ENCODE measurements at places on chromosomes 16 and 17. TPM values are rescaled to one million over a fixed set of nuclear protein-coding genes. Genes with fewer than 3 reads are reported as not detected.

The GPR142 gene
- 0.59 TPM for total RNA-seq

GRCh38 chr17:29611351-29612093, 11.2 kb downstream of the CORO6 start:
- DNase-seq: no peak

The ANKFN1 gene
- total RNA-seq: 22.6 TPM

GRCh38 chr16:12160249-12160648, 183.7 kb downstream of the SNX29 start:
- no peak for DNase-seq

DNA sequence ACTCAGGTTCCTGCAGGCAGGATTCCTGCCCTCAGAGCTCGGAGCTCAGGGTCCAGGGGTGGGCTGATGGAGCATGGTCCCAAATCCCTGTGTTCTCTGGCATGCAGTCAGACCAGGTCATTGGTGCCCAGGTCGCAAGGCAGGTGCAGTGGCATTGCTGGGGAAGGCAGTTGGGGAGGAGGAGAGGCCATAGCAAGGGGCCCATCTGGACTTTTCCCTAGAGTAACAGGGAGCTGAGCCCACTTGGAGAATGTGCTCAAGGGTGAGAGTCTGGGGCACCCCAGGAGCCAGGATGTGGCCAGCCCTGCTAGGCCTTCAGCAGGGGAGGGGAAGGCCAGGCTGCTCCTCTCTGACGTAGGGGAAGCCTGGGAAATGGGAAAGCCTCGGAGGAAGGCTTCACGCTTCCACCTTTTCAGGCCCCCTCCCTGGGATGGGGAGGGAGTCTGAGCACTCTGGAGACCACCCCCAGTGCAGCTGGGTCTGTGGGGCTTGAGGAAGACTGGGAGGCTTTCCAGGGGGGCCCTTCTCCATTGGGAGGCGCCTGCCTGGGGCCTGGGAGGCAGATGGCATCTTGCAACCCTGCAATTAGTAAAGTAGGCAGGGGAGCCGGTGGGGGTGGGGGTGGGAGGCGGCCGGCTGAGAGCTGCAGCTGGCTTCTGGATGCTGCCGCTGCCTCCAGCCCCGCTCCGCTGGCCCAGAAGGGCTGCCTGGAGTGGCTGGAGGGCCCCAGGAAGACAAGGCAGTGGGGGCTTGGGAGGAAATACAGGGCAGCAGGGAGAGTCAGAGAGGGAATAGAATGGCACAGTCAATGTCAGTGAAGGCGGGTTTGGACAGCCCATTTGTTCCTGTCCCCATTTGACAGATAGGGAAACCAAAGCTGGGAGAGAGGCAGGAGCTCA, 21.1 kb upstream of the DOK4 start:
- DNase-seq: peak; percentile 32

GRCh38 chr17:5638596-5638995, 54.3 kb upstream of the NLRP1 start:
- DNase-seq: no peak

GRCh38 chr16:74817851-74818250, 43.2 kb upstream of the FA2H start:
- no peak for DNase-seq

DNA sequence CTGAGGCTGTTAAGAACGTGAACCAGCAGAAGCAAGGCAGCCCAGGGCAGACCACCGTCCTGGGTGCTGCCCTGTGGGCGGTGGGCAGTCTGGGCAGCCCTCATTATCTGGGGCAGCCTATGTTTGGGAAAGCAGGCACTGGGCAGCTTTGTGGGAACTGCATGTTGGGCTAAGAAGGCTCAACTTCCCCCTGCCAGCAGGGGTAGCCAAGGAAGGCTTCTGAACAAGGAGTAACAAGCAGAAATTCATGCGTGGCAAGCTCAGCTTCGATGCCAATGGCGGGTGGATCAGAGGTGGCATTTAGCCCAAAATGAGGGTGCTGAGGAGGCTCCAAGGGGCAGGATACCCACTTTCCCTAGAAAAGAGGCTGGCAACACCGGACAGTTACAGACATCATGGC, 42.7 kb upstream of the METRNL start:
- DNase-seq: no peak

DNA sequence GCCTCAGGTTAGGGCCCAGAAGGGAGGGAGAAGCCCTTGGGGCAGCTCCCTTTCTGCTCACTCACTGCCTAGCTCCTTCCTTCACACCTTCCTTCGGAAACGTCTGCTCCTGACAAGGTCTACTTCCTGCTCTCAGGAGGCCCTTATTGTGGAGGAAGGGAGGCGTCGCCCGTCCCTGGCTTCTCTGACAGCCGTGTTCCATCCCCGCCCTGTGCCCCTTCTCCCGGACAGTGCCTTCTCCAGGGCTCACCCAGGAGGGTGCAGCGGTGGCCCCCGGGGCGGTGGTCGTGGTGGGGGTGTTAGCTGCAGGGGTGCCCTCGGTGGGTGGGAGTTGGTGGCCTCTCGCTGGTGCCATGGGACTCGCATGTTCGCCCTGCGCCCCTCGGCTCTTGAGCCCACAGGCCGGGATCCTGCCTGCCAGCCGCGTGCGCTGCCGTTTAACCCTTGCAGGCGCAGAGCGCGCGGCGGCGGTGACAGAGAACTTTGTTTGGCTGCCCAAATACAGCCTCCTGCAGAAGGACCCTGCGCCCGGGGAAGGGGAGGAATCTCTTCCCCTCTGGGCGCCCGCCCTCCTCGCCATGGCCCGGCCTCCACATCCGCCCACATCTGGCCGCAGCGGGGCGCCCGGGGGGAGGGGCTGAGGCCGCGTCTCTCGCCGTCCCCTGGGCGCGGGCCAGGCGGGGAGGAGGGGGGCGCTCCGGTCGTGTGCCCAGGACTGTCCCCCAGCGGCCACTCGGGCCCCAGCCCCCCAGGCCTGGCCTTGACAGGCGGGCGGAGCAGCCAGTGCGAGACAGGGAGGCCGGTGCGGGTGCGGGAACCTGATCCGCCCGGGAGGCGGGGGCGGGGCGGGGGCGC, 231.9 kb downstream of the SEC14L1 start:
- no peak for DNase-seq

DNA sequence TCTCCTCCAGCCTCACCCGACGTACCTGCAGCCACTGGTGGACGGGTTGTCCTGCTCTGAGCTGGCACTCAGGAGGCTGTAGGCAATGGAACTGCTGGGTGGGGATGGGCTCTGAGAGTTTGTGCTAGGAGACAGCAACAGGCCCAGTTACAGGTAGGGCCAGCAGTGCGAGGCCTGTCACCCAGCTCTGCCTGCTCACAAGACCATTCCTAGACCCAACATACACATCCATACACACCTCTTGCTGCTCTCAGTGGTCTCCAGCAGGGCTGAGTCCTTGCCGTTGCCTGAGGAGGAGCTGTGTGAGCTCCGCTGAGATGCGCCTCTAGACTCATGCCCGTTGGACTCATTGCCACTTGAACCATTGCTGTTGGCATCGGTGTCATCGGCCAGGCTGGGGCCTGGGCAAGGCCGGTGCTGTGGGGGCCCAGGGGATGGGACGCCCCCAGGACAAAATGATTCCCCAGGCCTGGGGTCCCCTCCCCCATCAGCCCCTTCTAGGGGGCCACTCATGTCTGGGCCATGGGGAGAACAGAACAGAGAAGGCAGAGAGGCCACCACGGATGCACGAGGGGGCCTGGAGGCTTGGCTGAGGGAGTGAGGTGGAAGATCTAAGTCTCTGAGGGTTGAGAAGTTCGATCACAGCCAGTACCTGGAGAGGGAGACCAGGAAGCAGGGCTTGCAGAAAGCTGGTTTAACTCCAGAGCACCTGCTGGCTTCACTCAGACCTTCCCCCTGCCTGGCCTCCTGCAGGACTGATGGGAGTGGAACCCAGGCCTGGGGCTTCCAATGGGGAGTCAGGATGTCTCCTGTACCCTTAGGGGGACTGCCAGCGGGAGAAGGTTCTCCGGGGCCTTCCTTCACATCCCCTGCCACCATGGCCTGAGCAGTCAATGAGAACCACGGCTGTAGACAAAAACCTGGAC, 1.7 kb downstream of the PER1 start:
- no peak for DNase-seq

The SPAG9 gene
- 212 TPM for total RNA-seq

The GRB7 gene
- not detected for total RNA-seq

DNA sequence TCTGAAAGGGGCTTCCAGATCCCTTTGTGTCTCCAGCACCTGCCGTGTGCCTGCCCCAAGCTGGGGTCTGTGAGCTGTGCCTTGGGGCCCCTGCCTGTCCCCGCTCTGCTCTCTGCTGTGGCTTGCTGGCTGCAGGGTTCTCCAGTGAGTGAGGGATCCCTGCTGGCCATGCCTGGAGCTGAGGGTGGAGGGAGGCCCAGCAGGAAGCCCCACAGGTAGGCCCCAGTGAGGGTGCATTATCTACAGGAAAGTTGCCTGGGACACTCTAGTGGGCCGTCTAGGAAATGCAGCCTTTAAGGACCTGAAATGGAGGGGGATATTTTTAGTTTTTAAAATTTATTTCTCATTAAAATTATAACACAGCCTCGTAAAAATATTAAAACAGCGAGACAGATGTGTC, 50.9 kb downstream of the JPH3 start:
- no peak for DNase-seq

GRCh38 chr17:47857551-47858455, 6.8 kb upstream of the SP6 start:
- no peak for DNase-seq

DNA sequence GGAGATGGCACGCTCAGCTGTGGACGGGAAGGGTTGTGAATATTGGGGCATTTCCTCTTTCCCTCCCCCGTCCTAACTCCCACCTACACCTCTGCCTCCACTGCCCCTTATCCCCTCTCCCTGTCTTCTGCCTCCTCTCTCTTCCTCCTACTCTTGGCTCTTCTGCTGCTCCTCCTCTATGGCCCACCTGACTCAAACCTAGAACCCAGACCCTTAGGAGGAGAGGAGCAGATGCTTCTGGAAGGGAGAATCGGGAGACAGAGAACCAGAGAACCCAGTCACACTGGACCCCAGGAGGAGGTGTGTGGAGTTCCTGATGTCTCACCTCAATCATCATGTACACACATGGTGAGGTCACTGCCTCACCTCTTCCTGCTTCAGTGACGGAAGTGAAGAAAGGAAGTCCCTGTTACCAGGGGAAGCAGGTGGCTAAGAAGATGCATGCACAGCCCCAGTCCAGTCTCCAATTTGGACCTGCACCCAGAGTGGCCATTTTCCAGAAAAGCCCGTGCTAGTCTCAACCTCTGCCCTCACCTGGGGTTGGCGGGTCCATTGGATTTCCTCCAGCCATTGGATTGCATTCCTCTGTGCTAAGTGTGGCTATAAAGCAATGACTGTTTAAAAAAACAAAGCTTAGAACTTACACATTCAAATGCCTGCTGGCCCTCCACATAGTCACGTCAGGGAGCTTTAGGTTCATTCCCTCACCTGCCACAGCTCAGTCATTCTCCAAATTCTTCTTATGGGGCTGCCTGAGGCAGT, 4.0 kb downstream of the RNF222 start:
- no peak for DNase-seq

- DNase-seq: no peak
Observed at GRCh38 chr17:44527954-44528353, 24.7 kb upstream of the GPATCH8 start.

The RNFT1 gene
- 28.8 TPM for total RNA-seq

GRCh38 chr16:3727806-3728381, 10.6 kb upstream of the TRAP1 start:
- no peak for DNase-seq

The TMEM114 gene
- total RNA-seq: 0.28 TPM

The TMEM204 gene
- 3.0 TPM for total RNA-seq

GRCh38 chr17:16120937-16121336, 94.4 kb downstream of the NCOR1 start:
- DNase-seq: no peak

GRCh38 chr16:1163567-1164055, 10.7 kb downstream of the CACNA1H start:
- DNase-seq: no peak

The FOXC2 gene
- total RNA-seq: 17.5 TPM

DNA sequence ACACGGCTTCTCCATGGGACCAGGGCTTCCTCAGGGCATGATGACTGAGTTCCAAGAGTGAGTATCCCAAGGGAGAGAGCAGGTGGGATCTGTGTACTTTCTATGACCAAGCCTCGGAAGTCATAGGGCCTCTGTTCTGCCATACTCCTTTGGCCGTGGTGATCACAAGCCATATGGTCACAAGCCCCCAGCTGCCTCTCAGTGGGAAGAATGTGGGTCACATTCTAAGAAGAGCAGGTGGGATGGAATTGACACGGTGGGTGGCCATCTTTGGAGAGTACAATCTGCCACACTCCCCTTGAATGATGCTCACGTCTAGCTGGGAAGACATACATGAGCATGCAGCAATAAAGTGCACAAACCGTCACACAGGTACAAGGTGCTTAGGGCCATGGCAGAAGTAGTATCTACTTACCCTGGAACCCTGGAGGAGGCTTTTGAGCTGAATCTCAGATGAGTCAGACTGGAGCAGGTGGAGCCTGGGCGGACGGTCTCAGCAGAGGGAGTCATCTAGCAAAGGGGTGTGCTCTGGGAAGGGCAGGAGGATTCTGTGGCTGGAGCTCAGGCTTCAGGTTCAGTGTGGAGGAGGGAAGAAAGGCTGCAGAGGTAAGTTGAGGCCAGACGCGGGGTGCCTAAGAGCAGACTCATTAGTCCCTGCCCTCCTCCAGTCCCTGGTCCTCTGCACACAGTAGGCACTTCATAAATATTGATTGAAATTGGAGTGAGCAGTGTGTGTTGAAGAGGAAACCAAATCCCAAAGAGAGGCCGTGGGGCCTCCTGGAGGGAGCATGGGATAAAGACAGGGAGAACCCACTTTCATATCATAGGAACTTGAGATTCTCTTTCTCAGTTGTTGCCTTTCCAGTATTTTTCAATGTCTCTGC, 26.6 kb downstream of the GOSR2 start:
- DNase-seq: no peak

DNA sequence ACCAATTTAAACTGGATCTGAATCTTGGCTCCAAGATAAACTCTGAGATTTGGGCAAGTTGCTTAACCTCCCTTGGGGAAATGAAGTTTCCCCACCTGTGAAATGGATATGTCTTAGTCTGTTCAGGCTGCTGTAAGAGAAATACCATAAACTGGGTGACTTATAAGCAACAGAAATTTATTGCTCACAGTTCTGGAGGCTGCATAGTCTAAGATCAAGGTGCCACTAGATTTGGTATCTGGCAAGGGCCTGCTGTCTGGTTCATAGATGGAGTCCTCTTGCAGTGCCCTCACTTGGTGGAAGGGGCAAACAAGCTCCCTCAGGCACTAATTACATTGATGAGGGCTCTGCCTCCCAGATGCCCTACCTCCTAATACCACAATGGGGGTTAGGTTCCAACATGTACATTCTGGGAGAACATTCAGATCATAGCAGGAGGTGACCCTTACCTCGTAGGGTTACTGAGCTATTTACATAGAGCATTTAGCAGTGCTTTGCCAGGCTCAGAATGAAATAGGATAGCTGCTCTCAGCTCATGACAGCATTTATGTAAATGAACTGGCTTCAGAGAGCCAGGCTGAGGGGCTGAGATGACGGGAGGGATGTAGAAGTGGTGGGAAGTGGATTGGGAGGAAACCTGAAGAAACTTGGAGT, 83.9 kb downstream of the SPECC1 start:
- no peak for DNase-seq

The TVP23A gene
- total RNA-seq: 10.8 TPM

DNA sequence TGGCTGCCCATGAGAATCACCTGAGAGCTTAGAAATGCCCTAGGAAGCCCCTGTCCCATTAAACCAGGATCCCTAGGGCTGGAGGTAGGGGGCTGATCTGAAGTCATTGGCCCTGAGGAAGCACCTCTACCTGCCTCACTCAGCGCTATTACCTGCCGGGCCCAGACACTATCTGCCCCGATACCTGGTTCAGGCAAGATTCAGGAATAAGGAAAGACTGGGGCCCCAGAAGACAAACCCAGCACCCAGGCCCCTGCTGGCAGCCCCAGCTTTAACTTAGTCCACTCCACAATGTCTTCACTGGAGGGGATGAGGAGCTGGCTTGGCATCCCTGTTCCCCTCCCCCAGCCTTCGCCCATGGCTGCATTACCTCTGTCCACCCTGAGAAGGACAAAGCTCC, 126.3 kb downstream of the GAS7 start:
- no peak for DNase-seq
